ENCODE measurements at places on chromosomes 2 and 18. TPM values are rescaled to one million over a fixed set of nuclear protein-coding genes. Genes with fewer than 3 reads are reported as not detected.

Gene DSG1
- not detected for total RNA-seq

DNA sequence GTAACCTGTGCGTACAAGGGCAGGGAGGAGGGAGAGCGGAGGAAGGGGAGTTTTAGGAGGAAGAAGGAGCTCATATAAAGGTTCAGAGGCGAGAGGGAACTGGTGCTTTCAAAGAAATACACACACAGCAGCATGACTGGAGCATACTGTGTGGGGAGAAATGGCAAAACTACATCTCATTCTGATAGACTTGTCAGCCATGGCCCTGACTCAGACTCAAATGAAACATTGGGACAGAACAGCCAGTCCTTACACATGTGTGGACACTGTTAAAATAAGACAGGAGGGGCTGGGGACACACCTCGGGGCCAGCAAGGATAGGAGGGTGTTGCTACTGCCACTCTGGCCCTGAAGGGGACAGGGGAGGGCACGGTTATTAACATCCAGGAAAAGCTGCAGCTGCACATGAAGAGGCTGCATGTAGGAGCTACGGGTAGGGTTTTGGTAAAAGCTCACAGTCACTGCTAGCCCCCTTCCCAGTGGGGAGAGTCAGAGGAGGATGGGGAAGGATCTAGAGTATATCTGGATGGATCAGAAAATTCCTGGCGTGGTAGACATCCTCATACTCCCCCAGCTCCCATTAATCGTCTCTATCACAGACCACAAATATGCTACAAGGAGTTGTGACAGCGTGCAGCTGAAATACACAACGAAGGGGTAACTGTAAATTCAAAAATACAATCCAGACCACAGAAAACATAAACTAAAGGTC is 110.5 kb downstream of the GATA6 start:
- DNase-seq: no peak

Gene SLC5A7
- not detected for total RNA-seq

GRCh38 chr2:151204756-151205155 is 56.9 kb downstream of the RBM43 start:
- no peak for DNase-seq

Gene PUM2
- 26.1 TPM for total RNA-seq

GRCh38 chr18:32439802-32440201 is 30.9 kb downstream of the GAREM1 start:
- no peak for DNase-seq

GRCh38 chr18:67467188-67467587 is 49.3 kb downstream of the DSEL start:
- DNase-seq: no peak

GRCh38 chr18:58865701-58866065 is 1.0 kb downstream of the ZNF532 start:
- DNase-seq: no peak

GRCh38 chr2:120821446-120822160 is 85.9 kb downstream of the GLI2 start:
- no peak for DNase-seq

DNA sequence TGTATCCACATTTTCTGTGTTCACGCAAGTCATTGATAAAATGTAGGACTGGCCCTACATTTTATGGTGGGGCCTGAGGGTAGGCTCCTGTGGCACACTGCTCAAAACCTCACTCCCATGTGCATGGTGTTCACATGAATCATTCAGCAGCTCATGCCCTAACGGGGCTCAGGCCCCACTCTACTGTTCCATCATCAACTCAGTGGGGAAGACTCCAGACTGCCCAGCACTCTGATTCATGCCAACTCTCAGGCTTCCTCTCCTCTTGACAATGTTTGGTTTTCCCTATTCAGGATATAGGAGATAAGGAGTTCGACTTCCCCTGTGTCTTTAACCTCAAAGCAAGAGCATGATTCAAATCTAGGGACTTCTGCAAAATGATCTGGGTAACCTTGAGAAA is 92.0 kb upstream of the BOD1L2 start:
- no peak for DNase-seq

DNA sequence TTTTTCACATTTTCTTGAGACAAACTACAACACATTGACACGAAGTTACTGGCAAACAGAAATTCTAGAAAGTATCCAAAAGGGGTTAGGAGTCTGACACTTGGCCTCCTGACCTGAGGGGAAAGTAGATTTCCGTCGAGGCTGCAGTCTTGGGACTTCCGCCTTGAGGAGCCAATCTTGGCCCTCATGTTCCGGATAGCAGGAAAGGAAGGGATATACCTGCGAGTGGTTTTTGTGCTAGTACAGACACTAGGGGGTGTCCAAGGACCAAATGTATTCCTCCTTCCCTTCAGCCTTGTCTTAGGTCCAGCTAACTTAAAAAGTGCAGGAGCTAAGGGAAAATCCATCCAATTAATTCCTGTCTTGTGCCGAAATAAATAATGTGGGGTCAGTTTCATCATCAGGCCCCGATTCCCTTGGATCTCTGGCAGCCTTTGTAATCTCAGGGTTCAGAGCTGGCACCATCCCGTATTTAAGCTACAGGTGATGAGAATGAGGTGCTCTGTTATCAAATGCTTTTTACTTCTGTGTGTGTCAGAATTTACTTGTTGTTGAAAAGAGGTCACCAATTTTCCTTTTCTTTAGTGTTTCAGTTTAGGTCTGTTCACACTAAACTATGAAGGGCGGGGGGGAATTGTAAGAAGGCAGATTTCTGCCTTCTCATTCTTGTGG is 330.2 kb upstream of the FANCL start:
- DNase-seq: peak; percentile 37

DNA sequence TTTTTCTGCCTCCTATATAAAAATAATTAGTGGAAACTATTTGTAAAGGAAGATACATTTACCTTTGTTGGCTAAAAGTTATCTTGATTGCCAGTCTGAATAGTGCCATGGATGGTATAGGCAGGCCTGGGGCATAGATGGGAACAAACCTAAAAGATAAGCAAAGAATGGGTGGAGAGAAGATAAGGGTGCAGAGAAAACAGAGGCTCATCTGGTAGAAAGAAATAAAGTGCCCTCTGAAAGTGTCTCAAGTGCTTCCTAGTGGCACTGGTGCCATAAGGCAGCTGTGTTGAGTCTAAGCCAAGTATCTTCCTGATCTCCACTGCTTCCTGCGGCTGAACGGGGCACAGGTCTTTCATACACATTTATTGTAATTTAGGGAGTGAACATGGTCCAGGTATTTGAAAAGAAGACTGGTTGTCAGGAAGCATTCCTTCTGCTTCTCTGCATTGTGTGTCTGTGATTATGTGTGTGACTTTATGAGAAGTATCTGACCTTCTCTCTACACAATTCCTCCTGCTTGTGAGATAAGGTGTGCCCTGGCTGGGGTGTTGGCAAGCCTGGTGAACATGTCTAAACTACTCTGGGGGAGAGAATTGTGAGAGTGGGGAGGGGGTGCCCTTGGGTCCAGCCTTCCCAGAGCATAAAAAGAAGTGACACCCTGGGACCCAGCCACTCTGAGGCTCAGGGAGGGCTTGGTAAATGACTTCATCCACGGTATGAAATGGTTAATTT is 280.5 kb downstream of the CAMKMT start:
- DNase-seq: no peak

GRCh38 chr2:21821672-21822227 is 698.0 kb downstream of the TDRD15 start:
- DNase-seq: no peak

DNA sequence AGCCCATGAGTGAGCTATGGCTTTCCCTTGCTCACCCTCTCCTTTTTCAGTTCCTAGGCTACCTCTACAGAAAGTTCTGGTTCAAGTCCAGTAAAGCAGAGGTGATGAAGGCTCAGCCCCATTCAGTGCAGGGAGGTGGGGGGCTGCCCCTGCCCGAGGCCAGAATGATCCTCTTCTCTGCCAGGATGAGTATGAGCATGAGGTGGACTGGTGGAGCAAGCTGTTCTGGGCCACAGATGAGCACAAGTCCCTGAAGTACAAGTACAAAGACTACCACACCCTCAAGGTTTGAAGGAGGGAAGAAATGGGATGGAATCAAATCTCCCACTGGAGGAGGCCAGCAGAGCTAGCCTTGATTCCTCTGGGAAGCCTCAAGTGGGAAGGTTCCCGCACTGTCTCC is 42.4 kb downstream of the LMAN2L start:
- no peak for DNase-seq

Gene FTCDNL1
- 1.8 TPM for total RNA-seq

Data from MG63 (cell line).